NT2/D1 (cell line): ENCODE measurements at places on chromosomes 3 and 15.
A peak's percentile ranks its signal among the peaks of the same experiment; 100 is the strongest.

- DNase-seq, result no peak
Measured at GRCh38 chr3:157156837-157157635, 2.9 kb downstream of the CCNL1 start.

- DNase-seq, result peak; percentile 85
Measured at GRCh38 chr3:158936530-158937113, 134.8 kb downstream of the MFSD1 start.

GRCh38 chr15:39232512-39232911, 348.4 kb upstream of the THBS1 start:
- DNase-seq, result no peak

DNA sequence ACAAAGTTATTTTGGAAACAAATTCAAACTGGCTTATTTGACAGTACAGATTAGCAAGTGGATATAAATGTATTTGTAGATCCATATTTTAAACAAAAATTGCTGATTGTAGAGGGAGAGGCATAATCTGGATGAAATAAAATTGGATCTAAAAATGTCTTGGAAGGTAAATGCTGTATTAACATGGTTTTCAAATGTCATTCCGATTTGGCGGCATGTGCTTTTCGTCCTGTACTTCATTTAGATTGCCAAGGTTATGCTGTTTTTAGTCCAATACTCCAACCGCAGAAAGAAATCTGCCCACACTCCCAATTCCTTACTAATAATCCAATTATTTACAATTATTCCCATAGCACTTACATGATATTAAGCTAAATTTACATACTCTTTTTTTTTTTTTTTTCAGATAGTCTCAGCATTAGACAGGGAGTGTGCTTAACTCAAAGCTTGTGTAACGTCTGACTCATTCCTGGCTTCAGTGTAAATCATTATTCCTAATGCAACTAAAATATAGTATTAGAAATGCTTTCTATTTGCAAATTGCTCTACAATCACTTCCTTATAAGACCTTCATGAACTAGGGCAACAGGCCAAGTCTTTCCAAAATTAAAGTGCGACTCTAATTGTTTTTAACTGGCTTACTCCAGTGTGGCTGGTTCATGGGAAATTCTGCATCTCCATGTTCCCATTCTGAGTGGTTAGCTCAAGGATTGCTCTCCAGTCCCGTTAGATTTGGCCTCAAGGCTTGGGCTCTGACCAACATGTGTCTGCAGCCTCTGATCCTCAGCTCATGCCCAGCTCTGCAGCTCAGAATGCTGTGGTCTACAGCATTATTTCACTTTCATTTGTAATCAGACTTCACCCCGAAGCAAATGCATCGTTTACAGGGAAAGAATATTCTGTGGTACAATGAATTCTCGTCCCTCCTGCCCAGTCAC, 103.9 kb downstream of the FBN1 start:
- DNase-seq, result no peak

DNA sequence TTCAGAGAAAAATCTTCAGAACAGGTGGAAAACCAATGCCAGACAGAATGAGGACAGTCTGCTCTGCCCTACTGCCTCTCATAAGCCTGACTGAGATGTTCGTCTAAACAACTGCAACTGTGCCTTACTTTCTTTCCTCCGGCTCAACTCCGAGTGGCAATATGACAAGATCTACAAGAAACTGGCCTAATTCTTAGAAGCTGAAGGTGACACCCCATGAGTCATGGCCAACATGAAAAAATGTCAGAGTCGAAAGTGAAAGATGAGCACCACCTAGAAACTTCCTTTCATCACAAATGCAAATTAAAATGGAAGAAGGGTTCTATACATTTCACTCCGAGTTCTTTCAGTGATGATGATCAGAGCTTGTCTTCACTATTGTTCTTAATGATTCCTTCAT, 12.9 kb downstream of the PCYT1A start:
- no peak for DNase-seq
